Activated naive CD8-positive, alpha-beta T cell treated with anti-CD3 and anti-CD28 coated beads, Interleukin-2, amount 50 U/mL, for 24 hours (primary cell): ENCODE measurements at places on chromosomes 2 and 18.

DNA sequence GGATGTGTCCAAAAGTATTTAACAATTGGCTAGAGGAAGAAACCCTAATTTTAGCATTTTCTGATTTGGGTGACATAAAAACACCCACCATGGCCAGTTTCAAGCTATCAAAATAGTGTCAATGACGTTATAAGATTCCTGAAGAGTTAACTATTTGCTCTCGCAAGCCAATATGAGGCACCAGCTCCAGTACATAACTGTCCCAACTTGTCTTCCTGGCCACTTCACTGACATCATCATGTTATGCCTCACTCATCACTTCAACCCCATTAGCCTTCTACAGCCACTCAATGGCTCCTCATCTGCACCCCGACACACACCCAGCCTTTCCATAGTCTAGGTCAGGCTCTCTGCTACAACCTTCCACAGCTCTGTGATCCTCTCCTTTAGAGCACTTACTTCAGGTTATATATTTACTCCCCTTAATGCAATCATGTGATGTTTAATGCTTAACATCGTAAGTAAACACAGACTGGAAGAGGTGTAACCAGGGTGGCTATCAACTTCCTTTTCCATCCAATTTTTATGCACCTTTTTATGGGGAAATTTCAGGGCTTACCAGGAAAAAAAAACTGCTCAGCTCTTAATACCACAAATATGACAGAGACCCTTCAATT lies 158.7 kb downstream of the VWC2L start:
- H3K4me1 ChIP-seq: no peaks in the 10 kb centered on the region
- DNase-seq: no peak
- no peaks in the 10 kb centered on the region for H3K36me3 ChIP-seq
- no peak overlapping the region for H3K27ac ChIP-seq
- no peaks in the 10 kb centered on the region for H3K27me3 ChIP-seq
- H3K4me3 ChIP-seq: no peak overlapping the region

DNA sequence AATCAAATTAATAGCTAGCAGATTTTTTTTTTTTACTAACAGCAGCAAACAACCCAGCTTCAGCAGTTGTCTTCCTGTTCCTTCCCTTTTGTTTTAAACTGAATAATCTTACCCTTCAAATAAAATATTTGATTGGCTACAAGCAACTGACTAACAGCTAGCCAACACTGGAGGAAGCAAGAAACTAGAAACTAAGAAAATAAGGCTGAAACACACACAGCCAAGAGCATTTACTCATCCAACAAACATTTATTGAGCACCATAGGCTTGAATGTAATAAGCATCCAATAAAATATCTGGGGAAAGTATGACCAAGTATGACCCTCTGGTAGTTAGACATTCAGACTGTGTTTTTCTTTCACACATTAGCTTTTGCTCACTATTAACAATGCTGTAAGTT lies 189.2 kb downstream of the CD226 start:
- peaks cover 4% of the 10 kb centered on the region for H3K36me3 ChIP-seq
- no peak for DNase-seq
- H3K4me3 ChIP-seq: no peak overlapping the region
- no peaks in the 10 kb centered on the region for H3K27me3 ChIP-seq
- no peak overlapping the region for H3K27ac ChIP-seq
- H3K4me1 ChIP-seq: peaks cover 15% of the 10 kb centered on the region

DNA sequence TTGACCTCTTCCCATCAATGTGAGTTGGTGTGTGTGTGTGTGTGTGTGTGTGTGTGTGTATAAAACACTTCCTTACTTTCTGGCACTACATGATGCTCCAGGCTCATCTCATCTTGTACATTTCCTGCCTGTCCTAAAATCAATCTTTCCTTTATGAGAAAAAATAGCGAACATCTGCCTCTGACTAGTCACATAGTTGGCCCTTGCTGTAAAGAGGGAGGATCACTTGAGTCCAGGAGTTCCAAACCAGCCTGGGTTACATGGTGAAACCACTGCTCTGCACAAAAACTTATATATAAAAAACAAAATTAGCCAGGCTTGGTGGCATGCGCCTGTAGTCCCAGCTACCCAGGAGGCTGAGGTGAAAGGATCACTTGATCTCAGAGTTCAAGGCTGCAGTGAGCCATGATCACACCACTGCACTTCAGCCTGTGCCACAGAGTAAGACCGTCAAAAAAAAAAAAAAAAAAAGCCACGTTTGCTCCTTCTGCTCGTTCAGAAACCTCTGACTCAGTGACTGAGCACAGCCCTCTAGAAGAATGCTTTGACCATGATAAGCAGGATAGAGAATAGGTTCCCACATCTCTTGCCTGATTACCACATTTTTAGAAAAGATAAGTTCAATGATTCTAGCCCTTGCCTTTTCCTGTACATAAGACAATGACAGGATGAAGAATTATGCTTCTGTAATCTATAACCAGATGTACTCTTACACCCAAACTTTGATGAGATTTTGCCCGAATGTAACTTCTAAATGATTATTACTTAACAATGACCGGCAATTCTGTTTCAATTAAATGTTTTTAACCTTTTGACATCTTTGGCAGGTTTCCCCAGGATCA lies 45.2 kb upstream of the ST3GAL5 start:
- DNase-seq: no peak
- peaks cover 16% of the 10 kb centered on the region for H3K4me1 ChIP-seq
- H3K36me3 ChIP-seq: no peaks in the 10 kb centered on the region
- no peak overlapping the region for H3K4me3 ChIP-seq

- no peak for DNase-seq
- no peak overlapping the region for H3K27ac ChIP-seq
- no peak overlapping the region for H3K4me3 ChIP-seq
- peaks cover 3% of the 10 kb centered on the region for H3K4me1 ChIP-seq
- no peaks in the 10 kb centered on the region for H3K36me3 ChIP-seq
Observed at GRCh38 chr2:207802650-207803049, 32.9 kb upstream of the FZD5 start.

DNA sequence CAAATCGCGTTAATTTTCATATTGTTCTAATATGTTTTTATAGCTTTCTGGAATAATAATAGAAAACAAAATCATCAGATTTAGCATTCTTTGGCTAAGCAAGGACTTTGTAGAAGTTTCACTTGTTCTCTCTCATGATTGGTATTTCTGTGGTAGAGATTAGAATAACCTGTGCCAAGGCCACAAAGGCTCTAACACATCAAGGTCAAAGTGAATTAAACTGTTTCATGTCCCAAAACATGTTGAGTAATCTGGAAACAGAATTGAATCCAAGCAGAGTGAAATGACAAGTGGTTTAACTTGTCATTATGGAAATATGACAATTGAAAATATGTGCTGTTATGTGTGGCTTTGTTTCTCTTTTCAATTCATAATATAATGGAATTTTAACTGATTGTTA lies 617.4 kb downstream of the CCDC85A start:
- H3K27me3 ChIP-seq: no peaks in the 10 kb centered on the region
- DNase-seq: no peak
- H3K36me3 ChIP-seq: no peaks in the 10 kb centered on the region
- H3K4me1 ChIP-seq: no peaks in the 10 kb centered on the region
- H3K27ac ChIP-seq: no peak overlapping the region

DNA sequence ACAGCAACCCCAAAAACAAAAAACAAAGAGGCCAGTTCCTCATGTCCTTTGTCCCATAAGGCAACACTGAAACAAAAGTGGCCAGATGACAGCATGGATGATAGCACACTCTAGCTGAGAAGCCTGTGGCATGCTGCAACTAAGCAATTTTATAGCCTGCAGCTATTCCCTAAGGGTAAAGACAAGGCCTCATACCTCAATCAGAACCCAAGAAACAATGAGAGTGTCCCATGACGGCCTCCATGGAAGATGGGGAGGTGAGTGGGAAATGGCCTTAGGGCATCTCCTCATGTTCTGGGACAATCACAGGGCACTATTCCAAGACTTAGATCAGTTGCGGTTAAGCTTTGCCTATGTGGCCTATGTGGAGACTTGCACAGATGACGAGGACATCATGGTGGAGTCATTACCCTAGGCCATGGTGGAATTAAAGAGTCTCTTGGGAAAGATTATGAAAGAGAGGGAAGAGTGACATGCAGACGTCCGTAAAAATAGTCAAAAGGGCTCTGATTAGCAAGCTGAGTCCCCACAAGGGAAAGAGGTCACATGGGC lies 103.1 kb downstream of the INO80D start:
- H3K27ac ChIP-seq: no peak overlapping the region
- H3K27me3 ChIP-seq: no peaks in the 10 kb centered on the region
- no peaks in the 10 kb centered on the region for H3K4me1 ChIP-seq

GRCh38 chr2:212797484-212798205 lies 259.0 kb upstream of the ERBB4 start:
- H3K4me3 ChIP-seq: no peak overlapping the region
- no peaks in the 10 kb centered on the region for H3K36me3 ChIP-seq
- DNase-seq: no peak
- no peak overlapping the region for H3K27ac ChIP-seq

GRCh38 chr2:181780047-181780651 lies 99.8 kb upstream of the NEUROD1 start:
- no peak for DNase-seq
- H3K36me3 ChIP-seq: no peaks in the 10 kb centered on the region
- peaks cover 3% of the 10 kb centered on the region for H3K4me1 ChIP-seq
- H3K27me3 ChIP-seq: no peaks in the 10 kb centered on the region
- no peak overlapping the region for H3K27ac ChIP-seq

- H3K27me3 ChIP-seq: no peaks in the 10 kb centered on the region
- peaks cover 68% of the 10 kb centered on the region for H3K4me1 ChIP-seq
- H3K27ac ChIP-seq: no peak overlapping the region
- no peak overlapping the region for H3K4me3 ChIP-seq
Observed at GRCh38 chr2:53960476-53960875, 10.3 kb downstream of the PSME4 start.

DNA sequence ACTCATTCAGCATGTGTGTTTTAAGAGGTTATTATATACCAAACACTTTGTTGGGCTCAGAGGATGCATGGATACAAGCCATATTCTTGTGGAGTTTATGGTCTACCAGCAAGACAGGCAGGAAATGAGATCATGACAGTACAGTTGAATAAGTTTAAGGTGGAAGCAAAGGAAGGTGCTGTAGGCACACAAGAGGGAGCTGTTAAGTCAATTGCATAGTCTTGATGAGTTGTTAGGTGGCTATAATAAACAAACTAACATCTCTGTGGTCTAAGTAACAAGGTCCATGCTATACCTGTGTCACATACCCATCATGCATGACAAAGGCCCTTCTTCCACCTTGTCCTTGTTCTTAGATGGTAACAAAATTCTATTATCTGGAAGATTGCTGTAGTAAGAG lies 538.3 kb downstream of the CNTNAP5 start:
- no peak for DNase-seq
- no peaks in the 10 kb centered on the region for H3K27me3 ChIP-seq
- no peaks in the 10 kb centered on the region for H3K4me1 ChIP-seq
- H3K36me3 ChIP-seq: no peaks in the 10 kb centered on the region
